ENCODE measurements at places on chromosomes 11 and 22. TPM values are rescaled to one million over a fixed set of nuclear protein-coding genes. Genes with fewer than 3 reads are reported as not detected.

- no peaks in the 10 kb centered on the region for H3K4me1 ChIP-seq
- no peaks in the 10 kb centered on the region for H3K27me3 ChIP-seq
- peaks cover 17% of the 10 kb centered on the region for H3K36me3 ChIP-seq
- no peak for DNase-seq
Observed at GRCh38 chr11:2662430-2663299, 37.1 kb downstream of the KCNQ1OT1 start.

GRCh38 chr22:49082451-49082850 lies 745.2 kb downstream of the BRD1 start:
- DNase-seq, result no peak
- H3K4me3 ChIP-seq, result no peak overlapping the region
- H3K4me1 ChIP-seq, result no peaks in the 10 kb centered on the region
- no peaks in the 10 kb centered on the region for H3K36me3 ChIP-seq
- H3K27me3 ChIP-seq, result no peaks in the 10 kb centered on the region

DNA sequence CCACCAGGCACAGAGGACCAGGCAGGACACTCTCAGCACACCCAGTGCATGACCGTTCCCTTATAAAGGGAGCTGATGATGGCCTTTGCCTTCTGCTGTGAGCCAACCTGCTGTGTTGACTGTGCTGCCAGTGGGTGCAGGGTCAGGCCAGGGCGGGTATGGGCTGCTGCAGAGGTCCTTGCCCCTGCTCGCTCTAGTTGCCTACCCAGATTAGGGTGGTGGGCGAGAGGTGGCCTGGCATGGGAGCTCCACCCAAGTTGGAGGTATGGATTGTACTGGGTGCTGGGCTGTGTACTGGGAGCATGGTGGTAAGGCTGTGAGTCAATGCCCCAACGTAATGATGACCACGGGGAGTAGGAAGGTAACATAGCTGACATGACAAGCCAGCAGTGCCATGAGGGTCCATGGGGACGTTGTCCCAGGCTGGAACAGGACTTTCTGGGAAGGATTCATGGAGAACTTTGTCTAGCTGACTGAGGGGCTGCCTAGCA lies 24.5 kb upstream of the CYP2D6 start:
- H3K4me3 ChIP-seq, result no peak overlapping the region
- H3K36me3 ChIP-seq, result no peaks in the 10 kb centered on the region
- DNase-seq, result no peak

The C22orf31 gene
- not detected for total RNA-seq
